ENCODE measurements at places on chromosomes 4 and X.

DNA sequence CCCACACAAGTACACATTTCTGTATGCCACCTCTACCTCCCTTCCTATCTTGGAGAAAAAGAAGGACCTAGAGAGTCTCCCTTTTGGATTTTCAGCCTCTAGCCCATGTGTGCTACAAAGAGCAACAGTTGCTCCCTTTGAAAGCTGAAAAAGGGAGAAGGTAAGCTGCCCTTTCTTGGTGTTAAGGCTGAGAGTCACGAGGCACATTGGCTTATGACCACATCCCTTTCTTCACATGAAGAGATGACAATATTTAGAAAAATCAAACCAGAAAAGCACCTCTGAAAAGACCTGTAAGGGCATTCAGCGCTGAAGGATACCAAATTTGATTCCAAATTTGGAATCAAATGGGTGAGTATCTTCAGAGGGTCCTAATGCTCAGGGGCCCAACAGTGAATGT lies 6.4 kb upstream of the FGFBP1 start:
- DNase-seq, result no peak

- no peak for DNase-seq
Measured at GRCh38 chr4:83036991-83037665, 2.1 kb downstream of the COPS4 start.

DNA sequence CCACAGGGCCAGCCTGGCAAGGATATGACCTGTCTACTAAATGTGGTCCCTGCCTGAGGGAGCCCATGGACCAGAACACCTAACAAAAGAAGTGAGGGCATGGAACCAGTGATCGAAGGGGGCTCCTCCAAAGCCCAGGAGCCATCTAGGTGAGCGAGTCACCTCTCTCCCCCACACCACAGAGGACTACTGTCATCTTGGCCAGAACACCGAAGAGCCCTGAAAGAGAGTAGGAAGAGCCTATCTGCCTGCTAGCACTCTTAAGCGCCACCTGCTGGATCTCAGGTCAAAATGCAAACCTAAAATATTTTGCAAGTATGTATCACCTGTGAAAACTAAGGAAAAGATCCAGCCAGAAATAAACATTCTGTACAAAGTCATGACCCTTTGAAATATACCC lies 137.9 kb upstream of the ZXDB start:
- DNase-seq, result no peak

DNA sequence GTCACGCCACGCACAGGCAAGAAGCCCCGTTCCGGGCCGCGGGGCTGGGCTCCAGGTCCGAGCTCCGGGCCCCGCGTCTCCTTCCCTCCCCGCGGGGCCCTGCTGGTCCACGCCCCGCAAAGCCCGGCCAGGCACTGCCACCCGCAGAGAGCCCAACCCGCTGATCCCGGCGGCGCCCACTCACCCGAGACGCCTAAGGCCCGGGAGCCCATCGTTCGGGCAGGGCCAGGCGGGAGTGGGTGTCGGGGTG lies 870 bp downstream of the PDZD4 start:
- no peak for DNase-seq

- no peak for DNase-seq
Measured at GRCh38 chr4:2798399-2799223, 5.7 kb downstream of the SH3BP2 start.

DNA sequence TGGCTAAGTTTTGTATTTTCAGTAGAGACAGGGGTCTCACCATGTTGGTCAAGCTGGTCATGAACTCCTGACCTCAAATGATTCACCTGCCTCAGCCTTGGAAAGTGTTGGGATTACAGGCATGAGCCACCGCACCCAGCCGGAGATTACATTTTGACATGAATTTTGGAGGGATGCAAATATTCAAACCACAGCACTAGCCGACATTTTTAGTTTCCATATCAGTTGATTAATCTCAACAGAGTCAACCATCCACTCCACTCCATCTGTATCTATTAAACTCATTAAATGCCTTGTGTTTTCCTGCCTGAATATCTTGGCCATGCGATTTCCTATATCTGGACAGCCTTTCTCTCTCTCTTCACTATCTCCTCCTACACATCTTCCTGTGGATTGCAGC lies 64.1 kb upstream of the PDGFRA start:
- DNase-seq, result no peak
